Activated naive CD4-positive, alpha-beta T cell treated with anti-CD3 and anti-CD28 coated beads, Interleukin-2, amount 10 ng/mL, durations not matched to agents 7 days and 5 days (primary cell): ENCODE measurements at places on chromosomes 13 and 19.
A peak's percentile ranks its signal among the peaks of the same experiment; 100 is the strongest.

DNA sequence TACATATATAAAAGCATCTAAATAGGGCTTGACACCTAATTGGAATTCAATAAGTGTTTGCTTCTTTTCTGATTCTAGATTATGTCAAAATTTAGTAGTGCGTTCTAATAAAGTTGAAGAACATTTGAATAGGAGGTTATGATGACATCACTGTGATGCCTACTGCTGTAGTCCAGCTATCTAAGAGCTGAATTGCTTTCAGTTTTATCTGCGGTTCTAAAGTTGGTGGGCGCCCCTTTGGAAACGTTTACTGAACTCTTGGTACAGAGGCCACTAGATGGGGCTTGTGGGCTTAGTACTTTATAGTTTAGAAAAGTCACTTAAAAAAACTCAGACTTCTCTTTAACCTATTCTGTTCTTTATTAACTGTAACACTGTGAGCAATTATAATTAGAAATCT lies 776.9 kb downstream of the GPC5 start:
- no peak for DNase-seq
- no peaks in the 10 kb centered on the region for H3K36me3 ChIP-seq
- H3K27me3 ChIP-seq, result no peaks in the 10 kb centered on the region
- H3K27ac ChIP-seq, result no peak overlapping the region
- no peaks in the 10 kb centered on the region for H3K4me1 ChIP-seq

- peaks cover 44% of the 10 kb centered on the region for H3K4me1 ChIP-seq
- H3K27me3 ChIP-seq, result peaks cover 28% of the 10 kb centered on the region
- no peak overlapping the region for H3K27ac ChIP-seq
- DNase-seq, result no peak
Observed at GRCh38 chr19:32671883-32672593, 2.9 kb downstream of the ANKRD27 start.

DNA sequence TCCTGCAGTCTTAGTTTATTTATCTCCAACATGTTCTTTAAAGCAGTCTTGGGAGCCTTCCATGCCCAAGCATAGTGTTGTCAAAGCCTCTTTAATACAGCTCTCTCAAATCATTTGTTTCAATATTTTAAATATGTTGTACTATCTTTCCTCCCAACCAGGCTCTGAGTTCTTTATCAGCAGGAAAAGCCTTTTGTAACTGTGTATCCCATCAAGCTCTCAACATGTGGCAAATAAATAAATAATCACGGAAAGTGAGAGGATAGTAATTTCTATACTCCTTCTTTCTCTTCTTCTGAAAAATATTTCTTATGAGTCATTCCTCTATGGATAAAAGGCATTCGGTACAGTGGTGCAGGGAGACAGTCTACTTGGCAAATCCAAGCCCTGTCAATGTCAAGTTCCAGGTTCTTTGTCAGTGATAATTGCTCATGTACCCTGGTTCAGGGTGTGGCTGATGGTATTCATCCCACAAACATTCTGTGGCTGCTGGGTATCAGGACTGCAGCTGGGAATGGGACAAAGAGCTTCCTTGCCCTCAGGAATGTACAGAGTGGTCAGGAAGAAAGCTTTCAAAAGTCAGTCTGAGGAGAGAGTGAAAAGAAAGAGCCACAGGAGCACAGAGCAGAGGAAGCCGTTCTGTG lies 384.3 kb downstream of the EFNB2 start:
- H3K27ac ChIP-seq, result no peak overlapping the region
- H3K27me3 ChIP-seq, result no peaks in the 10 kb centered on the region
- no peak for DNase-seq
- no peaks in the 10 kb centered on the region for H3K36me3 ChIP-seq
- H3K4me3 ChIP-seq, result no peak overlapping the region

DNA sequence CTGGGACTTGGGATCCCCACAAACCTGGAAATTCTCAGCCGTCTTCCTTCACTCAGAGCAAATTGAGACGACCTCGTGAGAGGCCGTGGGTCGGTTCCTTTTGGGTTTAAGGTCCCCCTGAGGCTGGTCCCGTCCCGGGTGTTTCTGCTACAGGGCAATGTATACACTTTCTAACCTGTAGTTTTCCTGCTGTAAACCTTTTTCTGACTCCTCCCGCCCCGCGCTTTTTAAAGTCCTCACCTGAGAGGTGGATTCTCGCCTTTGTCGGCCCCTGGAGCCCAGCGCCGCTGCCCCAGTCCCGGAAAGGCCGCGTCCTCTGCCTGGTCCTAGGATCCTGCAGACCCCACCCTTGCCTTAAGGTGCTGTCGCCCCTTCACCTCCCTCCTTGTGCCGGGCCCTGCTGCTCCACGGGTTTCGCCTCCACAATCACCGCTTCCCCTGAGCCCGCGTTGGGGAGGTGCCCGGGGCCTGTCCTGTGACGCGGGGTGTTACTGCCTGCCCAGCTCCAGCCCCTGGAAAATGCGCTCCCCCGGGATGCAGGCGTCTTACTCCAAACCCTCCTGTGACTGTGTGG lies 391 bp downstream of the ZNF761 start:
- H3K4me1 ChIP-seq, result peaks cover 29% of the 10 kb centered on the region
- peak overlapping the region; percentile 93 for H3K27ac ChIP-seq
- H3K4me3 ChIP-seq, result peak overlapping the region; percentile 91
- H3K36me3 ChIP-seq, result peaks cover 45% of the 10 kb centered on the region
- peak; percentile 48 for DNase-seq
- H3K27me3 ChIP-seq, result peaks cover 4% of the 10 kb centered on the region

DNA sequence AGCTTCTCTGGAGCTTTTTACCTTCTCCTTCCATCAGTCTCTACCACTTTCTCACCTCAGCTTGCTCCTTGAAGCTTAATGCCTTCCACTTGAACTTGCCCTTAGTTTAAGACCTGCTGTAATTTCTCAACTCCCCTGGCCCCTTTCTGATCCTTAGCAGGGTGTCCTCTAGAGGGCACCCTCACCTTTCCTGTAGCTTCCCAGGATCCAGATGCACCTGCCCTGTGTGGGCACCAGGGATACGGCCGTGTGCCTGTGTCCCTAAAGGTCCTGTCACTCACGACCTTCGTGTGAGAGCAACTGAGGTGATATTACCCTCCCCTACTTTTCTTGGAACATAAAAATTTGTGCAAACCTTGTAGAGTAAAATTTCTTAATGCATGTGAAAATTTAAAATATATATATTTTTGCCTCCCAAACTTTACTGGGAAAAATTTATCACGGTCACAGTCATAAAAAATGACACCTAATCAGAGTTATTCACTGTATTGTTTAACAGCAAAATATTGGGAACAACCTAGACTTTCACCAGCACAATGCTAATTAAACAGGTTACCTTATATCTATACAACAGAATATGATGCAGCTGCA lies 46.4 kb downstream of the PSG3 start:
- no peak overlapping the region for H3K27ac ChIP-seq
- no peak for DNase-seq
- no peaks in the 10 kb centered on the region for H3K36me3 ChIP-seq
- peaks cover 10% of the 10 kb centered on the region for H3K27me3 ChIP-seq
- no peaks in the 10 kb centered on the region for H3K4me1 ChIP-seq

DNA sequence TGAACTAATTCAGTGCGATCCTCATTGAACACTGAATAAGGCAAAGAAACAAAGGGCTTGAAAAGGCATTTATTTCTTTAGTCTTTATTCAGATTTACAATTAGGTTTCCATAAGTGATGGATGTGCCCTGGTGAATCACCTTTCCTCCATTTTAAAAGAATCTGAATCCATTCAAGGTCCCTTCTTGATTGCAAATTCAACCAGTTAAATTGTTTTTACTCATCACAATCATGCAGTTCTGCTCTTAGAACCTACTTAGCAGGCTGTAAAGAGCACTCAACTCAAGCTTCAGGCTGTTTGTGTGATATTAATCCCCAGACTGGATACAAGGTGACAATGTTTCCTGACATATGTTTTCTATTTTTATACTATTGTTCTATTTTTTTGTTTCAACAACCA lies 321.0 kb downstream of the TBC1D4 start:
- H3K4me1 ChIP-seq, result no peaks in the 10 kb centered on the region
- no peaks in the 10 kb centered on the region for H3K27me3 ChIP-seq
- DNase-seq, result no peak
- no peaks in the 10 kb centered on the region for H3K36me3 ChIP-seq
- H3K4me3 ChIP-seq, result no peak overlapping the region

GRCh38 chr13:33058776-33059327 lies 42.6 kb downstream of the KL start:
- no peaks in the 10 kb centered on the region for H3K36me3 ChIP-seq
- peaks cover 4% of the 10 kb centered on the region for H3K27me3 ChIP-seq
- no peak for DNase-seq
- no peak overlapping the region for H3K27ac ChIP-seq
- no peaks in the 10 kb centered on the region for H3K4me1 ChIP-seq
- no peak overlapping the region for H3K4me3 ChIP-seq
